ENCODE measurements at places on chromosomes 16 and 17. TPM values are rescaled to one million over a fixed set of nuclear protein-coding genes. Genes with fewer than 3 reads are reported as not detected.

DNA sequence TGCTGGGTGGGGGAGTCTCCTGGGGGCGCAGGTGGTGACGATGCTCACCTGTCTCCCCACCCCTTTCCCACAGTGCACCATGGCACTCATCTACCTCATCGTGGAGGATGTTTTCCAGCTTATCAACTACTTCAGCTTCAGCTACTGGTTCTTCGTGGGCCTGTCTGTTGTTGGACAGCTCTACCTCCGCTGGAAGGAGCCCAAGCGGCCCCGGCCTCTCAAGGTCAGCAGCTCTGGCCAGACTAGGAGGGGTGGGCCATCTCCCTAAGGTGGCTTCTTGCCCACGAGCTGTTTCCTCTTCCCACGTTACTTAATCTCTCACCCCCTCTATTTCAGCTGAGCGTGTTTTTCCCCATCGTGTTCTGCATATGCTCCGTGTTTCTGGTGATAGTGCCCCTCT, 14.5 kb downstream of the SLC7A6OS start:
- no peak for DNase-seq

GRCh38 chr17:73706428-73706827, 62.2 kb upstream of the SDK2 start:
- no peak for DNase-seq

- DNase-seq: no peak
Observed at GRCh38 chr17:78818932-78819331, 21.7 kb downstream of the USP36 start.

- no peak for DNase-seq
Observed at GRCh38 chr16:9499941-9500593, 408.6 kb downstream of the HAPSTR1 start.

DNA sequence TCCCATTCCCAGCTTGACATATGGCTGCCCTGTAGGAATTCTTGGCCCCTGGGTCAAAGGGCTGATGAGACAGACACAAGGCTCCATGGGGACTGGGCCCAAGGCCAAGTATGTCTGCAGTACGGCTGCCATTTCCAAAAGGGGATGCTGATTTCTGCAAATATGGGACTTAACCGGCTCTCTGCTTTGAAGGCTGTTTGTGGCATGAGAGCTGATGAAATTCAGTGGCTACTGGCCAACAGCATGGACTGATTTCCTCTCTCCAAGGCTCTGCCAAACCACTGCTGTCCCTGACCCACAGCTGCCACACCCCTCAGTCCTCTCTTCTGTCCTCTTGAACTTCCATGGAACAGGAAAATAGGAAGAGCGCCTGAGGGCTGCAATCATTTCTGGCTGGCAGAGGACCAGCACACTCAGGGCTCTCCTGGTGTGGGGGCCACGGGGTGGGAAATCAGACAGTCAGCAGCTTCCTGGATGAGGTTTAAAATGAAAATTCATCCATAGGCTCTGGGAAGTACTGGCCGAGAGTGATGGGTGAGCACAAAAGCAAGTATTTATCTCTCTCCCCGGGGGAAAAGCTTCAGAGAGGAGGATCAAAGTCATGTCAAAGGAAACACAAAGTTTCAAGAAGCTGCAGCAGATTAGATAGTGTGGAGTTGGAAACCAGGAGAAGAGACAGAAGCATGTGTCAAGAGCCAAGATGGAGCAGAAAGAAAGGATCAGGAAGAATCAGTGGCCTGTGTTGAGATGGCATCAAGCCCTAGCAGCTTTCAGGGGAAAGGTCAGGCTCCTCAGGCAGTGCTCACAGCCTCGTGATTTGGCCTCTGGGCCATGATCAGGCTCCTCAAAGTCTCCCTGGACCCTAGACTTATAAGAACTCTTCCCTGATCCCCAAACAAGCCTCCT, 64.1 kb upstream of the SREBF1 start:
- DNase-seq: no peak

DNA sequence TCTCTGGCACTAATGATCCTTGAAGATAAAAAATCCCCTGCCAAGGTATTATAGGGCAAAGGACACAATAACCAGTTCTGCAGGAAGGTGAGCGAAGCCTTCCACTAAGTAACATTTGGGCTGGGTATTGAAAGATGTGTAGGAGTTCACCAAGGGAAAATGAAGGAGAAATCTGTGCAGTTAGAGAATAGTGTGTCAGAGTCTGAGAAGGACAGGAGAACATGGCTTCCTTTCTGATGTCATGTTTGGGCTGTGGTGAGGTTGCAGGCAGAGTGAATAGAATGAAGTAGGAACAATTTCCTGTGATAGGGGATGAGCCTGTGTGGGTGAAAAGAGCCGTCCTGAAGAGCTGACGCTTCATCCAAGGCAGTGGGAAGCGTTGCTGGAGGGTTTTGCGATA, 24.1 kb upstream of the CIITA start:
- no peak for DNase-seq

DNA sequence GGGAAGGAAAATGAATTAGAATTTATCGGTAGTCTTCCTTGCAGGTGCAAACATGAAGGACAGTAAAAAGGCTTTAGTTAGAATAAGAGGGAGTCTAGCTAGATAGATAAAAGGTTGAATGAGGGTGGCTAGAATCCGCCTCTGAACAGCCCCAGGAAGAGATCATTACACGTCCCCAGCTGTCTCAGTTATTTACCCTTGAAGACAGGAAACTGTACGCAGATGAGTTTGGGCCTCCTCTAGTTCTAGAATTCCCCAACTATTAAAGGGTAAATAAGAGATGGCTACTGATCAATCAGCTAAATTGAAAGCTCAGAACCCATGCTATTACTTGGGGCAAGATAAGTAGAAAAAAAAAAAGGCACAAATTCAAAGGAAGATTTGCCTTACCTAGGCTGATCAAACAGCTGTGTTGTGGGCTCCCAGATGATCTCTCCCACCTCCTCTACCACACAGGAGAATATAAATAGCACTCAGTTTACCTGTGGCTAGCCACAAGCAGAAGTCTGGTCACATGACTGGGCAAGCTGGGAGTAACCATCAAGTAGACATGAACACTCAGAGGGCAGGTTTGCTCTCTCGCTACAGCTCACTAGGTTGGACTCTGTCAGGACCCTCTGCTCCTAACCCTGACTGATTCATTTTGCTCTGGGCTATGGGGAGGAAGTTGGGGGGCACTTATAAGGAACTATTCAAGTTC, 17.0 kb downstream of the FAM117A start:
- DNase-seq: no peak

Gene KRT33B
- not detected for polyA plus RNA-seq

GRCh38 chr17:38879878-38880665, 10.2 kb downstream of the LASP1 start:
- no peak for DNase-seq

DNA sequence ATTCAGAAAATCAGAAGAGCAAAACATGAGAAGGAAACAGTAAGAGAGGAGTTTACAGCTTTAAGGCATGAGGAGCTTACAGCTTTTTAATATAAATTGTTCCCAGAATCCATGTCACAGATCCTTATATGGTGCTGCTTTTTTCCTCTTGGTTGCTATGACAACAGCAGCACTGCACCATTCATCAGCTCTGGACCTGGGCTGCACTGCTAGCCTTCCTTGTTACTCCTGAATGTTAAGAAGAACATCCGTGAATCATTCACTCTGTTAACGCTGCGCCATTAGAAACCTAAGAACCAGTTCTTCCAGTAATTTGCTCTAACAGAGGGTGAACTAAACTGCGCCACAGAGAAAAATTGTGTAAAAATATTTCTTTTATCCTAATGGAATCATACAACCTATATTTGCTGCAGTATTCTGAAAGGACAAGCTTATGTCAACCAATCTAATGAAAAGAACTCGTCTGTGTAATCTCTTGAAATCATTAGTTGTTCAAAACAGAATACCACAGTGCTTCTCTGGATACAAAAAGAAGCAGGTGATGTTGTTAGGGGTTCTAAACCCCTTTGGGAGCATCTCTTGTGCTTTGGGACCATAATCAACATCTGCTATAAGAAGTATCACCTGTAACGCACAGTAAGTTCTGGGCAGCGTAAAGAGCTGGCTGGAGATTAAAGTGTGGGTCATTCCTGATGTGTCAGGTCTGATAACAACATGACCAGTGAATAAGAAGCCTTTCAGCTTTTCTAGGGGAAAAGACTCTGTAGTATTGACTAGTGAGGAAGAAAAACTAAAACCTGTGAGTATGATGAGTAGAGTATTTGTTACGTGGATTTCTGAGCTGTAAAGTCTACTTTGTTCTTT, 151.2 kb downstream of the TANC2 start:
- peak; percentile 64 for DNase-seq

GRCh38 chr16:54069601-54070239, 216.9 kb downstream of the IRX3 start:
- DNase-seq: no peak

Gene WNT3
- polyA plus RNA-seq: 1.9 TPM

Gene KRT31
- not detected for polyA plus RNA-seq

- no peak for DNase-seq
Observed at GRCh38 chr17:16875662-16876061, 96.3 kb downstream of the TNFRSF13B start.

- DNase-seq: no peak
Observed at GRCh38 chr17:31583772-31584356, 192.4 kb downstream of the RAB11FIP4 start.

Gene SYT17
- 9.6 TPM for polyA plus RNA-seq

GRCh38 chr16:82796047-82796446, 169.3 kb downstream of the CDH13 start:
- DNase-seq: no peak

DNA sequence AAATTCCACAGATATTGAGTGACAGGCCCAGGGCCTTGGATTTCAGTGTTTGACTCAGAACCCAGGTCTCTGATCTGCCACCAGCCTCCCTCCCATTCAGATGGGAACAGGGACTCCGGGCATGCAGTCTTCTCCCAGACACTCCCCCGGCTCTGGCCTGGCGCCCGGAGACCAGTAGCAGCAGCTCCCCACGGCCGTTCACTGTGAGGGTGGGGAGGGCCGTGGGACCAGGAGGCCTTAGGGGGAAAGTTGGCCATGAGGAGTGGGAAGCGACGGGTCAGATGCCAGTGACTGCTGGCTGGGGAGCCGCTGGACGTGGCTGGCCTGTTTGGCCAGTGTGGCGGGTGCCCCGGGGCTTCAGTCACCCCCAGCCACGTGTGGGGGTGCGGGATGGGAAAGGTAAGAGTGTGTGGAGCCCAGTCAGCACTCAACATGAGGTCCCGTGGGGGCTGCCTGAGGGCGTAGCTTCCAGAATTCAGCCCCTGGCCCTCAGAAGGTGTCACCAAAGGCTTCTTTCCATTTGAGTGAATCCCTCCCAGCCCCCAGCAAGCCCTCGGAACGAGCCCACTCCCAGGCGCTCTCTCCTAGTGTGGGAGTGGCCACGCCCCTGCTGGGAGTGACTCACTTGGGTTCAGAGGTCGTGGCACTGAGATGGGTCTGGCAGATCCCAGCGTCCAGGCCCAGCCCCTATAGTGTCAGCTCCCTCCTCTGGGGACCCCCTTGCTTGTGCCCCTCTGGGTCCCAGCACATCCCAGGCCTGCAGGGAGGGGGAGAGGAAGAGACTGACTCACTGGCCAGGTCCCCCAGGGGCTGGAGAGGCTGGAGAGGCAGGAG, 309.4 kb downstream of the SEC14L1 start:
- no peak for DNase-seq

DNA sequence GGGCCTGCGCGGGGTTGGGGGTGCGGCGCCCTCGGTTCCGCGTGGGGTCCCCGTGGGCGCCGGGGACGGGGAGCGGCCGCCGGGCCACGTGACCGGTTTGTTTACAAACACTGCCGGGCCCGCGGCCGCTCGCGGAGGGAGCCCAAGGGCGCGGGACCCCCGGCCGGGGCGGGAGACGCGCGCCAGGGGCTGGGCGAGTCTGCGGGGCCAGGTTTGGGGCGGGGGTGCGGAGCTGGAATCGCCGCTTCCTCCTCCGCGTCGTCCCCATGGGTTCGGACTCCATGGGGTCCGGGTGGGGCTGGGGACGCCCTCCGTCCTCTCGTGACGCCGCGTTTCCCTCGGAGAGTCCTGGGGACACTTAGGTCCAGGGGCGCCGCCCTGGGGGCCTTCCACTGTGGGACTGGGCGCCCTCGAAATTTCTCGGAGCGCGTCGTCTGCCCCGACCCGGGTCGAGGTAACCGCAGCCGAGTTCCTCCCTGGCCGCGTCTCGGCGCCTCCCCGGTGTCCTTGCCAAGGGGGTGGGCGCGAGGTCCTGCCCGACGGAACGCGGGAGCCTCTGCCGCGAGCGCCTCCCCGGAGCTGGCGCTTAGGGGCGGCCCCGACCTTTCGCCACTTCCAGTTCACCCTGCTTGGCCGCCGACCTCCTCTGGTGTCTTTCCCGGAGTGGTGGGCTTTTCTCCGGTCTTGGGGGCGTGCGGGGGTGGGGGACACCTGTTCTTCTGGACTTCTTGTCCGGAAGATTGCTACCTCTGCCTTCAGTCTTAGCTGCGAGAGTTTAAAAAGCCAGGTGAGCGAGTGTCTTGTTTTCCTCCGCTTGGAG, 684 bp downstream of the YPEL2 start:
- DNase-seq: no peak

GRCh38 chr17:55666806-55667205, 55.9 kb downstream of the TMEM100 start:
- no peak for DNase-seq

Gene MRPL45
- 67.2 TPM for polyA plus RNA-seq

DNA sequence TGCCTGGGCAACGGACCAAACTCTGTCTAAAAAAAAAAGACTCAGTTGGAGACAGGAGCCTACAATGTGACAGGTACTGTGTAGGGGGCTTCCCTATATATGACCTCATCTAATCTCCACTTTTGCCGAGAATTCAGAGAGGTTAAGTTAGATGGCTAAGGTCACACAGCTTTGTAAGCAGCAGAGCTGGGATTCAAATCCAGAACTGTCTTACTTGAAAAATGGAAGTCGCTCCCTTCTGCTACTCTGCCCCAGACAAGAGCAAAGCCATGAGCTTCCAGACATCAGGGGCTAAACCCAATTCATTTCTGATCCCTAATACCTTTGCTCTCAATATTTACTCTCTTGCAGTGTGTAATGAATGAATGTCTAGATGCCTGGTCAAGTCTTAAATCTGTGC, 41.5 kb upstream of the ABCC12 start:
- no peak for DNase-seq

Gene TNFRSF17
- not detected for polyA plus RNA-seq

Data from right renal pelvis (tissue), 4 donors.